ENCODE measurements at places on chromosomes 2 and 18. TPM values are rescaled to one million over a fixed set of nuclear protein-coding genes. Genes with fewer than 3 reads are reported as not detected.
A peak's percentile ranks its signal among the peaks of the same experiment; 100 is the strongest.

Gene CNDP1
- polyA plus RNA-seq: not detected

Gene ERICH2
- polyA plus RNA-seq: not detected

Gene STK25
- 417 TPM for polyA plus RNA-seq

Gene HOXD3
- polyA plus RNA-seq: not detected

Gene SIGLEC15
- polyA plus RNA-seq: 2.2 TPM

Gene ANKRD30BL
- polyA plus RNA-seq: not detected

Gene GALR1
- polyA plus RNA-seq: not detected

Gene CFC1
- not detected for polyA plus RNA-seq

Gene IRS1
- 44.5 TPM for polyA plus RNA-seq

Gene SIX3
- polyA plus RNA-seq: not detected

Gene GKN1
- polyA plus RNA-seq: not detected

Gene PDE1A
- polyA plus RNA-seq: 0.26 TPM

Gene SFTPB
- polyA plus RNA-seq: not detected

Gene ATP6V1B1
- polyA plus RNA-seq: 1.4 TPM

DNA sequence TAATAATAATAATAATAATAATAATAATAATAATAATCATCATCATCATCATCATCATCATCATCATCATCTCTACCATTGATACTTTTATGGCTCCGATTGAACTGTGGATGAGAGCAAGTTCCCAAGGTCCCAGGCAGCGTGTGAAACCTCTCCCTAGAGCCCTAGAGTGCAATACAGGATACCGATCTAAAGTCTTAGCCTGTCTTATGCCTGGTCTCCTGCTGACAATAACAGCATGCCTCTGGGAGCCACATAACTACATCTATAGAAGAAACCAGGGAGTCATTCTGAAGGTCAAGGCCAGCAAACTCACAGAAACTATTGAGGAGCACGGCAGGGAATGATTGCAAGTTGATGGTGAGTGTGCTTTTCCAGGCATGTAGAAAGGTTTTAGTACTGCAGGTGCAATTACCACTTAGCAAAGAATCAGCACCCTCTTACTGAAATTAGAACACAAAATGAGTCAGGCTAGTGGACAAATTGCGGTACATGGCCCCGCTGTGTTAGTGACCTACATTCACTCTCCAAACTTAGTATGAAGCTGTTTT is 457.2 kb upstream of the CDH20 start:
- no peak for DNase-seq

DNA sequence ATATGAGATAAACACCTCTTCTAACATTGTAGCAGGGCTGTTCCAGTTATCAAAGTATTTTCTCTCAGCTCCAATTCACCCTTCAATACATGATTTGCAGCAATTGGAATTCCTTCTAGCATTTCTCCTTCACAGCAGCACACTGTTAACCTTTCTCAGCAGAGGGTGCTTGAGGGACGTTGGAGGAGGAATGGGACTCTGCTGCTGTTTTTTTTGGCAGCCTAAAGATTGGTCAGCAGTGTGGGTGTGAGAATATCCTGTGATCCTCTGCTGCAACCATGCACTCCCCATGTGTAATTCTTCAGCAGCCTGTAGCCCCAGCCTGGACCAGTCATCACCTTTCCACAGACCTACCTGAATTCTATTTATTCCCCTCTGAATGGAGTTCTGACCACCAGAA is 1708.9 kb upstream of the CELF4 start:
- DNase-seq: peak; percentile 45

- peak; percentile 88 for DNase-seq
These were observed 24.4 kb upstream of the AGFG1 start for GRCh38 chr2:227447606-227448005.

- DNase-seq: no peak
These were observed 139.7 kb downstream of the DDX1 start for GRCh38 chr2:15731213-15731888.

DNA sequence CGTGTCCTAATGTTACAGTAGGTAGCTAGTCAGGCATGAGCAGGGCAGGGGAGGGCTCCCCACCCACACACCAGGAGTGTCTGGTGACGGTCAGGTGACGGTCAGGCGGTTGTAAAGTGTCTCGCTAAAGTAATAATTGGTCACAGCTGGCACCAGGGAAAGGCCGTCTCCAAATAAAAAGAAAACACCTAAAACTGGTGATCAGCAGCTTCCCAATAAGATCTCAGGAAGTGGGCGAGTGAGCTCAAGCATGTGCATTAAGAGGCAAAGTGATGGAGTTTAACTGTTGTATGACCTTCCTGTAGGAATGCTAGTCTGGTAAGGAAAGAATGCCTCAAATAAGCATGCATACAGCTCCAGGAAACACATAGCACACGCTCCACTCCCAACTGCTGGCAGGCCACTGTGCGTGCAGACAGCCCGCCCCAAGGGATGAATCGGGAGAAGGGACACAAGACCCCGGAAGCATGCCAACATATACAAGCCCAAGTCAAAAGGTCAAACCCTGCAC is 177.1 kb downstream of the RNF144A start:
- no peak for DNase-seq

DNA sequence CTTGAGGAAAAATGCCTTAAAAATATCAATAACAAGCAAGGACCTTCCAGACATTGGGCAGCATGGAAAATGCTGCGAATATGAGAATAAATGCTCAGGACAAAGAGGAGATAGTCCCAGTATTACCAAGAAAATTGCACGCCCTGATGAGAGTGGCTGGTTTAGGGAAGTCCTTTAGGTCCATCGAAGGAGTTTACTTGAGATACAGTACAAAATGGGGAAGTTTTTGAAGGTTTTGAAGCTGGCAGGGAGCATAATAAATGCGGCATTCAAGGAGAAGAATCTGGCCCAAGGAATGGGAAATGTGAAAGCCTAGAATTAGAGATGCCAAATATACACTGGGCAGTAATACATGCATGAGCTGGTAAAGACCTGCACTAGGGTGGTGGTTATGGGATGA is 90.2 kb upstream of the SPATS2L start:
- no peak for DNase-seq

DNA sequence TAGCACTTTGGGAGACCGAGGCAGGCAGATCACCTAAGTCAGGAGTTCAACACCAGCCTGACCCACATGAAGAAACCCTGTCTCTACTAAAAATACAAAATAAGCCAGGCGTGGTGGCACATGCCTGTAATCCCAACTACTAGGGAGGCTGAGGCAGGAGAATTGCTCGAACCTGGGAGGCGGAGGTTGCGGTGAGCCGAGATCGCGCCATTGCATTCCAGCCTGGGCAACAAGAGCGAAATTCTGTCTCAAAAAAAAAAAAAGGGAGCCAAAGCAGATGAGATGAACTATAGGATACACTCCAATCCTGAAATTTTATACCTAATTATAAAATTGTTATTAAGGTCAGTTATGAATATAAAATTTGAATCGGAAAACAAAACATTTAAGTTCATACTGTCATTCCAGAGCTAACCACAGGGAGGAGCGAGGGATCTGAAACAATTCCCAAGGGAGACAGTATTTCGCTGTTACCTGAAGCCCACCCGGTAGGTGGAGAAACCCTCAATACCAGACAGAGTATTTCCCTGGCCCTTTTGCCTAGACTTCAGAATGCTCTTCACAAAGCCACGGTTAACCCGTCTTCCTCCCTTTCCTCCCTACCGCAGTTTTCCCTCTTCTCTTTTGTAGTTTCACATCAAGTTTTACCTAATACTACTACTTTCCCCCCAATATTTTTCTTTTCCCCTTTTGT is 1.4 kb downstream of the PPM1G start:
- peak; percentile 73 for DNase-seq

DNA sequence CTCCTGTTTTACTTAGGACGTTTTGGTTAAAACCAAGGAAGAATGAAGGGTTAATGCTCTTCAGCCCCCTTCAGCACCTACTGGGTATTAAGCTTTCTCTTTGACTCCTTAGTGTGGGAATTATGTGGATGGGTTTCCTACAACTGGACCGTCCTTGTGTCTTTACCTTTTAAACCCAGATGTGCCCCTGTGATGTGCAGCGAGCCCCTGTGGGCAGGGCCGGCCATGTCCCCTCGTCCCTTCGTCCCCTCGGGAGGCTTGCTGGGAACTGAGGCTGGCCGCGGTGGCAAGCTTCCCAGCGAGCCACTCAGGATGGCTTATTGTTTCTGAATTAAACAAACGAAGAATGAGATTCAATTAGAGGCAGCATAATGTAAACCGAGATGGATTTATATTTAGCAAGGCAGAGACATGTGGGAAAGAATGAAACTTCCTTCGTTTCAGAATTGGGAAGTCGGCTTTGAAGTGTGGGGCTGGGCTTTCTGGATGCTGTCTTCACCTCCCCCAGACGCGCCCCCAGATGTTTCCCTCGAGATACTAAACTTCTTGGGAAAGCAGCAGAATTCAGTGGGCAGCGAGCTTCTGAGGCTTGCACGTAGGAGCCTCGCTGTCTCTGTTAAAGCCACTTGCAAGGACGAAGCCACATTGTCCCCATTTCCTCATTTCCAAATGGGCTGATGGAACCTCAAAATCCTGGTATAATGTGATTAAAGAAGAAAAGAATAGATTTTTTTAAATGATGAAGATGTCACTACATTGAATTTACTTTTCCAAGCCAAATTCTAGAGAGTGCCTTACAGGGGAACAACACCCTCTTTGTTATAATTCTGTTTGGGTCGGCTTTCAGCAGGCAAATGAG is 146.0 kb downstream of the VAPA start:
- DNase-seq: peak; percentile 18

DNA sequence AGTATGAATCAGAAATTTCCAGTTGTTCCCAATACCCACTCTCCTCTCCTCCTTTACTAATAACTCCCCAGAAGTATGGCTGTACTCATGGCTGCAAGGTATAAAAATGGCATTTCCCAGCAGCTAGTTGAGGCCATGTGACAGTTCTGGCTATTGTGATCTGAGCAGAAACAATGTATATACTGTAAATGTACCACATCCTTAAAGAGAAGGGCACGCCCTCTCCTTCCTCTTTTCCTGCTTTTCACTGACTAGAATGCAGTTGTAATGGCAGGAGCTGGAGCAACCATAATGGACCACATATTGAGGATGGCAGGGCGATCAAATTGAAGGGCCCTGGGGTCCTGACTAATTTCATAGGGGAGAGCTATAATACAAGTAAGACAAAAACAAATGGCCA is 211.2 kb downstream of the TNS1 start:
- no peak for DNase-seq

- DNase-seq: no peak
These were observed 22.0 kb downstream of the SLC14A1 start for GRCh38 chr18:45745817-45746461.

DNA sequence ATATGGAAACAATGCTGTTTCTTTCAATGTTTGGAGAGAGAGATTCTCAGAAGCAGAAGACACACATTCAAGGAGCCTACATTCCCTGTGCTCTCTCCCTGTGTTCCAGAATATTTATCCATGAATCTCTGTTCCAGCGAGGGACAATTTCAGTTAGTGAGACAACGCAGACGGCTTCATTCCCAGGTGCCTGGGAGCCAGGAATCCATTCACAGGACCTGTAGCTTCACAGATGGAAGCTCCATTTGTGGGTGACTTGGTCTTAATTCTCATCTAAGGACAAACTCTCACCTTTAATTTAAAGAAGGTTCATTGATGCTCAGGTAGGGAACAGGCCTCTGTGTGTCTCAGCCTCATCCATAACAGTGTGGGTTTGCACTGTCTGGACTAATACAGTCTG is 1156.6 kb downstream of the RPIA start:
- DNase-seq: no peak

DNA sequence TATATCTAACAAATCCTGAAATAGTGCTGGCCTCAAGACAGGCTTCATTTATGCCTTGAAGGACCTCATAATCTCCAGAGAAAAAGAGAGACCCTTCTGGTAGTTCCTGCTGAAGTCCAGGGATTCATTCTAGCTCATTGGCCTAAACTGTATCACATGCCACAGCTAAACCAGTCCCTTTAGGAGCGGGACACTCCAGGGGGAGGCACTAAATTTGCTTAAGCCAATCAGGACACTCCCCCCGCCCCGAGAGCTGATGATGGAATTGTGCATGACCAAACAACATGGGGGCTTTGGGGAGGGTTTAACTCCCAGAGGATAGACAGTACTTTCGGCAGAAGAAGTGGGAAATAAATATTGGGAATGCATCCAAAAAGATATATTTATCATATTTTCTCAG is 36.4 kb upstream of the CXCR4 start:
- DNase-seq: no peak

- no peak for DNase-seq
These were observed 289.6 kb downstream of the CALCRL start for GRCh38 chr2:187158452-187158851.

DNA sequence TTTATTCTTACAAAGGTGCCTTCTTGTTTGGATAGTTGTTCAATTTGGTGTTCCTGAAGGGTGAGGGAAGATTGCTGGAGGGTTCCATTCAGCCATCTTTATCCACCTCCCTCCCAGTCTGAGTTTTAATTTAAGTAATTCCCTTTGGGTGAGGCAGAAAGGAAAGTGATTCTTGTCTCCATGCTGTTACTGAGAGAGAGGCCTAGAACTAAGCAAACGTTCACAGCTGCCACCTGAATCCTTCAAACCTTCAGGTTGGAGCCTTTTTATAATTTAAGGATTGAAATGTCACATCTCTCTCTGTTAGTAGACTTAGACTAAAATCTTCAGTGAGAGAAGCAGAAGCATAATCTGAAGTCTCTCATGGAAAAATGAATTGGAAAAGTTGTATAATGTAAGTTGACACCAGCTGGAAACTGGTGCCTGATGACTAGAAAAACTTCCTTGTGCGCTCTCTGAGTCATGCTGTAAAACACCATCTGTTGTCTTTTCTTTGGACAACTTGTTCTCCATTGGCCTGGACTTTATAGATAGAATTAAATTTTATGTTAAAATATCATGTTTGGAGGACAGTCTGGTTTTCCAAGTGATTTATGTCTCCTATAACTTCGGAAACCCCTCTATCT is 14.6 kb downstream of the STRADB start:
- DNase-seq: peak; percentile 90

DNA sequence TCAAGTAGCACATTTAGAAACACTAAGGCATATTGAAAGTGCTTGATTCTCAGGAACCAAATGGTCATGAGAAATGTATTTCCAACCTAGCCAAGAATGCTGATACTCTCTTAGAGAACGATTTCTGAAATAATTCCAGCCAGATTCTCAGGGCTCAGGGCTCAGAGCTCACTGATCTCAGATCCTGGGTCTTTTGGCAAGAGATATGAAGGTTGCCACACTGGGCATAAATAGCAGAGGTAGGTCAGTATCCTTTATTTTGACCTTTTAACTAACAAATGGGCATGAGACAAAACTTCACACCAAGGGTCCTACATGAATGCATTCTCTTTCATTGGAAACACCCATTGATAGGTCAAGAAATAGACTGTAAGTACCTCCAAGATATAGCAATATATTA is 364.1 kb downstream of the ALK start:
- DNase-seq: no peak

DNA sequence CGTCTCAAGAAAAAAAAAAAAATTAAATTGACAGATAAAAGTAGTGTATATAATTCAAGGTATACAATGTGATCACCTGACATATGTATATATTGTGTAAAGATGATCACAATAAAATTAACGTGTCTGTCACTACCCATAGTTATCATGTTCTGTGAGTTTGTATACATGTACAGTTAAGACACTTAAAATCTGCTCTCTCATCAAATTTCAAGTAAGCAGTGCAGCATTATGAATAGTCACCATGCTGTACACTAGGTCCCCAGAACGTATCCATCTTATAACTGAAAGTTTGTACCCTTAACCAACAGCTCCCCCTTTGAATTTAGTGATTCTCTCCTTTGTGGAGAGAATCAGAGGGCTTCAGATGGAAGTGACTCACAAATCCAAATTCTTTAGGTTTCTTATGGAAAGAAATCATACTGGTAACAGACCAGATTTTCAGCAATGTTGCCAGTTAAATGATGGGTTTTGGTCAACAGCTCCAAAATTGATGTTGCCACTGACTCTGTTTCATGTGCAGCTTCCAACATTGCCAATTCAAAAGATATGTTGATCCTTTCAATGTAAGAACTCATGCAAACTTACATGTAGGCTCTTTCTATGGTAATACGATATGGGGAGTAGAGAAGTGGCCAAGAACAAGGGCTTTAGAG is 281.5 kb downstream of the AFF3 start:
- DNase-seq: peak; percentile 36

Measured in IMR-90 (cell line).